ENCODE measurements at places on chromosomes 5 and 9. TPM values are rescaled to one million over a fixed set of nuclear protein-coding genes. Genes with fewer than 3 reads are reported as not detected.
A peak's percentile ranks its signal among the peaks of the same experiment; 100 is the strongest.

DNA sequence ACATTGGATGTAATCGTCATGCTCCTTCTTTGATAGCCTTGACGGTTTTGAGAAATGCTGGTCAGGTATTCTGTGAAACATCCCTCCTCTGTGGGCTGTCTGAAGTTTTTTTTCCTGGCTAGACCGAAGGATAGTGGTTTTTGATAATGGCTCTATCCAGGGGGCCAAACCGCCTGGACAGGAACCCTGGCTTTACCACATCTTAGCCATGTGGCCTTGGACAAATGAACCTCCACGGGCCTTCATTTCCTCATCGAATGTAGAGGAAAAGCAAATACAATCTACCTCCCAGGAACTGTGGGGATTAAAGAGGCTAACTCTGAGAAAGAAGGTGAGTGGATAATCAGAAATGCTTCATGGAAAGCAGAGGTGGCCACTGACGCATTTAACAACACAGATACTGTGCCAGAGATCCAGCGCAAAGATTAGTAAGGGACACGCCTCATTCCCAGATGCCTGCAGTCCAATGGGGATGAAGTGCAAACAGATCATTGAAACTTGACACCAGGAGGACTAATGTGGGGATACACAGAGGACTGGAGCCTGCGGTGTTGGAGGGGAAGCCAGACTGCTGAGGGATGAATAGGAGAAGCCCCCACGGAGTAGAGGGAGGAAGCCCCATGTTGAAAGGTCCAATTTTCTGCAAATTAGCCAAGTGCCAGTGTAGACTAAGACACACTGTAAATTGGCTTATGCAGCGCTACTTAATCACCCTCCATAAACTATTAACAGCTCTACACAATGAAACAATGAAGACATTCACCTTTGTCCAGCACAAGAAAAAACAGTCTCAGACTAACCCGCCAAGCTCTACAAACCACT is 41.6 kb downstream of the MYO10 start:
- DNase-seq, result no peak
- no peaks in the 10 kb centered on the region for H3K4me1 ChIP-seq
- no peaks in the 10 kb centered on the region for H3K36me3 ChIP-seq
- no peak overlapping the region for H3K4me3 ChIP-seq
- no peak overlapping the region for H3K27ac ChIP-seq

DNA sequence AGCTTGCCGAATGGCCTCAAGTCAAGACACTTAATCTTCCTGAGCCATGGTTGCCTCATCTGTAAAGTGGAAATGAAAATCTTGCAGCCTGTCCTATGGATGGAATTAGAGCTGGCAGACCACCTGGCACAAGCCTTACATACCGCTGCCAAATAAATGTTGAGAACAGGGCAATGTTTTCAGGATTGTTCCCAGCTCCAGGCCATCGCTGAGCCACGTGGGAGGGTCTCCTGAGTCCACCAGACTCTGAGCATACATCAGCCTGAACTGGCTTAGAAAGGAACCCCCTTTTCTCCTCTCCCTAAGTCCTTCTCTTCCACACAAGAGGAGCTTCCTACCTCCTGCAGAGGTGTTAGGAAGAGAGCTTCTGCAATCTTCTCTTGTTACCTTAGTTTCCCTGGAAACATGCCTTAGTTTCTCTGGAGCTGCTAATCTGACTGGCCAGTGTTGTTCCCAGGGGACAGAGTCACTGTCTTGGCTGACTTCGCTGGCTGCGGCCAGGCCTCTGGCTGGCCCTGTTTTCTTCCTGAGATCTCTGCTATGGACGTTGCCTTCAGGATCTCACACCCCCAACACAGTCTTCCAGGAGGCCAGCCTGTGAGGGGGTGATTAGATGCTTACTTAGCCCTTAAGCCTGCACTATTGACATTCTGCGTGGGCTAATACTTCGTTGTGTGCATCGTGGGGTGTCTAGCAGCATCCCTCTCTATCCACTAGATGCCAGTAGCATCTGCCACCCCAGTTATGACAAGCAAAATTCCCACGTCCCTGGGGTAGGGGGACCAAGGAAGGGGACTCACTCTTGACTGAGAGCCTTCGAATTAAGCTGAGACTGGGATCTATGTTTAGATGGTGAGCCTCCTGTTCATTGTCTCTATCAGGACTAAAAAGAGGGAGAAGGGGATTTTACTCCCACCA is 62.2 kb downstream of the BOD1 start:
- H3K27ac ChIP-seq, result no peak overlapping the region
- no peak overlapping the region for H3K4me3 ChIP-seq
- no peak for DNase-seq
- H3K4me1 ChIP-seq, result no peaks in the 10 kb centered on the region
- H3K27me3 ChIP-seq, result peaks cover 1% of the 10 kb centered on the region

- no peak overlapping the region for H3K4me3 ChIP-seq
- H3K27ac ChIP-seq, result no peak overlapping the region
- peaks cover 18% of the 10 kb centered on the region for H3K27me3 ChIP-seq
Measured at GRCh38 chr9:6024035-6024554, 8.7 kb upstream of the RANBP6 start.

DNA sequence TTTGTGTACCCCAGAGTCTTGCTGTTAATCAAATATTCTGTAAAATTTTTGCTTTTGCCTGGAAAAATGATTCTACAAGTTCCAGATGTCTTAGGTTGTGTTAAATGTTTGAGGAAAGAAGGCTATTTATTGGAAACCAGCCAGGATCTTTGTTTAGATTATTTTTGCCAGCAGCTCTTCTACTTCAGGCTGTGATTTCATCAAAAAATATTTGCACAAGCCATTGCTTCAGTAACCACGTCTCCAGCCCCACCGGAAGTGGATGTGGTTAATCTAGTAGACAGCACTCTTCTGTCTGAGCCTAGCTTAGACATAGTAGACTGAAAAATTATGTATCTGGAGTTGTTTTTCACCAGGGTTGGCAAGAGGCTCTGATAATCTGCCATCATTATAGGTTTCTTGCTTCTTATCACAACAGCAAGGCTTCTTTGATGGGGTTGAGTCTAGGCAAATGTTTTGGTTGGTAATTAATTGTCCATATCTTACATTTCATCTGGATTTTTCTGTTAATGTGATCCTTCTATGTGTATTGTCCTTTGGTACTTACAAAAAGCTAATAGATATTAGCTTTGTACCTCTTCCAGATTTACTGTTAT is 17.1 kb downstream of the KCTD16 start:
- H3K36me3 ChIP-seq, result no peaks in the 10 kb centered on the region
- no peaks in the 10 kb centered on the region for H3K27me3 ChIP-seq
- peak overlapping the region; percentile 77 for H3K27ac ChIP-seq
- H3K4me3 ChIP-seq, result peak overlapping the region; percentile 41
- H3K4me1 ChIP-seq, result peaks cover 53% of the 10 kb centered on the region

- no peak overlapping the region for H3K27ac ChIP-seq
- no peak for DNase-seq
- no peak overlapping the region for H3K4me3 ChIP-seq
Measured at GRCh38 chr9:3585606-3586005, 59.8 kb upstream of the RFX3 start.

DNA sequence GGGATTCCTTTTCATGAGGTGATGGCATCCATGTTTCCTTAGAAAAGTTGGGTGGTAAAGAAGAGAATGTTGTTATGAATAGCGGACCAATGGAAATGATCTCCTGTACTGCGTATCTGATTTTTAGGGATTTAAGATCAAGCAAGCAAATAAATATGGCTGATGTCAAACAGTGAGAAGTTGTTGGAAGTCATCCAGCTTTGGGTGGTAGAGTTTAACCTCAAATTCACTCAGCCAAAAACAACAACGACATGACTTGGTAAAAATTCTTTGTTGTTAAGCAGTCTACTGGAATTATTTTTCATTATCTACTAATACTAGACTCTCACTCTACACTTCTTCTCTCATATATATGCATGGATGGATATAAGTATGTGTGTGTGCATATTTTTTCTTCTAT is 426.5 kb downstream of the CTNND2 start:
- H3K27me3 ChIP-seq, result no peaks in the 10 kb centered on the region
- H3K27ac ChIP-seq, result no peak overlapping the region
- no peaks in the 10 kb centered on the region for H3K4me1 ChIP-seq

GRCh38 chr5:124841829-124842712 is 95.6 kb upstream of the ZNF608 start:
- no peaks in the 10 kb centered on the region for H3K36me3 ChIP-seq
- no peaks in the 10 kb centered on the region for H3K4me1 ChIP-seq
- H3K27ac ChIP-seq, result no peak overlapping the region

DNA sequence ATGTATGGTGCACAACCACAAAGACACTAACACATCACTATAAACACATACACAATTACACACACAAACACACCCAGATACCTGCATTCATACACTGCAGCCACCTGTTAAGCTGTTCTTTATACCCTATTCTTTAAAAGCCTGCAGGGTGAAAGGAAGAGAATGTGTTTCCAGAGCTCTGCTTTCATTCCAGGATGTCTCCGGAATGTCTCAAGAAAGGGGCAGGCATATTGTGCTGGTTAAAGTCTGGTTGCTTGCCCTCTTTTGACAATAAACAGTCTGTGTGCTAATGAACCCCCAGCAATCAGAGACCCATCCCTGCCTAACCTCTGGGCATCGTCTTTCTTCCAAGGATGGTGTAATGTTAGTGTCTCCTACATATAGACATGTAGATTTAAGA is 181.6 kb downstream of the EPB41L4A start:
- no peak overlapping the region for H3K27ac ChIP-seq
- DNase-seq, result no peak
- H3K4me3 ChIP-seq, result no peak overlapping the region
- no peaks in the 10 kb centered on the region for H3K4me1 ChIP-seq
- no peaks in the 10 kb centered on the region for H3K36me3 ChIP-seq

DNA sequence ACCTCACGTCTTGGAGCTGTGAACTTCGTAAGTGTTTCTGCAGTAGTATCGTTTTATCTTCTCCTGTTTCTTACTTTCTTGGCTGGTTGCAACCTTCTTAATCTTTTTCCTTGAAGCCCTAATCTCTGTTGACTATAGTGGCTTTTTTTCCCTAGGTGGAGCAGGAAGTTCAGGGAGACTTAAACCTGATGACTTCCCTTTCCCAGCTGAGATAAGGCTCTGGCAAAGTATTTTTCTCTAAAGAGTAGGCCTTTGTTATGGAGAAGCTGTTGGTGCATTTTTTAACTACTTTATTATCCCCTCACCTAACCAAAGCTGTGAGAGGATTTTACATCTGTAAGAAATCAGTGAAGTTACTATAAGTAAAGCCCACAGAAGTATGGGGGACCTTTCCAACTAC is 723.1 kb upstream of the RIOK2 start:
- H3K4me1 ChIP-seq, result no peaks in the 10 kb centered on the region
- no peak overlapping the region for H3K4me3 ChIP-seq
- no peaks in the 10 kb centered on the region for H3K36me3 ChIP-seq
- no peaks in the 10 kb centered on the region for H3K27me3 ChIP-seq
- DNase-seq, result no peak

DNA sequence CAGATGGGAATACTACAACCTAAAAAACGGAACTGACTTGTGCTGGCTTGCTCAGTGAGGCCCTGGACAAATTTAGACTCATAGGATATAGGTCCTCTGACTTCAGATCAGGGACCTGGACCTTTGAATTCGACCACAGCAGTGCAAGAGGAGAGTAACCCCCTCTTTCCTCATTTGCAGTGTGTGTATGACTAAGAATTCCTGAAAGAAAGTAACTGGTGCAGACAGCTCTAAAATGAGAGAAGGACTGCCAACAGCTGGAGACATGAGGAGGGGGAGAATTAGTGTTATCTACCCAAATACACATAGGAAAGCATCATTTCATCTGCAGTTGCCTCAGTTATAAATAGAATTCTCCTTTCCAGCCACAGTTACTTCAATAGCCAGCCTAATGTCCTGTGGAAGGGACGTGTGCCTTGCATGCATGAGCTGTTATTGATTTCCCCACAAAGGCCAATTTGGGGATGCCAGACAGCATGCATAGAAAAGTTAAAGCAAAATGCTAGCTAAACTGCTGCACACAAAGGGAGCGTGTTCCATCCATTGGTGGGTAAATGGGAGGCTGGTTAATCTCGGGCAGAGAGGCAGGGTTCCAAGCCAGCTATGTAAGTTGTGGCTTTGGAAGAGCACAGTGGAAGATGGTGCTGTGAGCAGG is 442.7 kb downstream of the CDK5RAP2 start:
- no peaks in the 10 kb centered on the region for H3K27me3 ChIP-seq
- H3K4me3 ChIP-seq, result no peak overlapping the region
- no peaks in the 10 kb centered on the region for H3K36me3 ChIP-seq
- no peak overlapping the region for H3K27ac ChIP-seq
- no peak for DNase-seq

GRCh38 chr5:126355940-126356339 is 67.3 kb upstream of the GRAMD2B start:
- no peaks in the 10 kb centered on the region for H3K36me3 ChIP-seq
- no peak for DNase-seq
- peaks cover 16% of the 10 kb centered on the region for H3K27me3 ChIP-seq
- H3K4me1 ChIP-seq, result peaks cover 6% of the 10 kb centered on the region
- no peak overlapping the region for H3K4me3 ChIP-seq

GRCh38 chr9:129675620-129676019 is 10.2 kb downstream of the PRRX2 start:
- no peak for DNase-seq
- no peaks in the 10 kb centered on the region for H3K36me3 ChIP-seq
- peaks cover 5% of the 10 kb centered on the region for H3K4me1 ChIP-seq
- H3K27ac ChIP-seq, result no peak overlapping the region
- H3K4me3 ChIP-seq, result no peak overlapping the region
- H3K27me3 ChIP-seq, result peaks cover 4% of the 10 kb centered on the region

Gene GNA14
- total RNA-seq, result not detected

Gene DCANP1
- total RNA-seq, result not detected

Data from activated T-helper 1 cell treated with anti-CD3 and anti-CD28 coated beads, Interleukin-12 subunit alpha, Interleukin-12 subunit beta, Interleukin-2, Interleukin-4 antibody, amounts not matched to agents 30 ng/mL and 10 ng/mL and 1 ng/mL, durations not matched to agents 14 hours and 24 hours and 36 hours (primary cell).